ENCODE measurements at places on chromosomes 2 and 18.

DNA sequence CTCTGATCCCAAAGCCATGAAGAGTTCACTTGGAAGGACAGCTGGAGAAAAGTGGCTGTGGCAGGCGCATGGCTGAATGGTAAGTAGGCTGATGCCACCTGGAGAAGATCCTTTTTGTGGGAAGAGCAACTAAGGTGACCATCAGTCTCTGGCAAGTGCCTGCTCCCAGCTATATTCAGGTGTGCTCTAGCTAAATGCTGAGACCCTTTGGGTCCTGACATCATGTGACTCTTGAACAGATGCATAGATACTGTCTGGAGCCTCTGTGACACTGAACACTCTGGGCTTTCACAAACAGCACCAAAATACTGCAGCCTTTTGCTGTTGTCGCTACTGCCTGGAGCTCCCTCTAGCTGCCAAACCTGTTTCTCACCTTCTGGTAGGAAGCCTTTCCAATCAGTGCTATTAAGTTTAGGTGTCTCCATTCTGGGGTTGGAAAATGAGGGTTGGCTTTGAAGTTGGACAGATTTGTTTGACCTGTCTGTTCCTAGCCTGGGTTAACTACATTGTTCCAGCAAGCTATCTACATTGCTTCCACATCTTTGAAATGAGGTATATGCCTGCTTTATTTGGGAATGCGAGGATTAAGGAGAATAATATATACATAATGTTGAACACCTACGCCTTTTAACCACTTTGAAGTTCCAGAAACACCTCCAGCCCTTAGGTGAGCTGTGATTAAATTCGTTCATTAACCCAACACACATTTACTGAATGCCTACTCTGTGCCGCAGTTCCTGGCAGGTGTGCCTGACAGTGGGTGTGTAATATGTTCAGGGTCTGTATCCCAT is 3.1 kb downstream of the EGR4 start:
- peak; percentile 25 for DNase-seq

DNA sequence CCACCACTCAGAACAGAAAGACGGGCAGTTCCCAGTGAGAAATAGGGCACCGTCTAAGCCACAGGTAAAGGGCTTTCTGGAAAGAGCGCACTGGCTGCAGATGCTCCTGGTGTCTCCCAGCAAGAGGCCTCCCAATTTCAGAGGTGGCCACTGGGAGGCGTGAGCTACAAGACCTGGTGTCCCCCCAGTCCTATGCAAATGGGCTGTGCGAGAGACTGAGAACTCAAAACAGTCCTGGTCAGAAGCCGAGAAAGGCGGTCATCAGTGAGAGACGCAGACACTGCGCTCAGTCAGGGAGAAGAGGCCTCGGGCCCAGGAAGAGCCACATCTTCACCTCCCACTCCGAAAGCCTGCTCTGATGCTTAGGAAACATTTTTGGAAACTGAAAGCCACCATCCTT is 179.5 kb downstream of the EIPR1 start:
- no peak for DNase-seq

- no peak for DNase-seq
Measured at GRCh38 chr18:13517369-13517768, 209.0 kb downstream of the FAM210A start.

DNA sequence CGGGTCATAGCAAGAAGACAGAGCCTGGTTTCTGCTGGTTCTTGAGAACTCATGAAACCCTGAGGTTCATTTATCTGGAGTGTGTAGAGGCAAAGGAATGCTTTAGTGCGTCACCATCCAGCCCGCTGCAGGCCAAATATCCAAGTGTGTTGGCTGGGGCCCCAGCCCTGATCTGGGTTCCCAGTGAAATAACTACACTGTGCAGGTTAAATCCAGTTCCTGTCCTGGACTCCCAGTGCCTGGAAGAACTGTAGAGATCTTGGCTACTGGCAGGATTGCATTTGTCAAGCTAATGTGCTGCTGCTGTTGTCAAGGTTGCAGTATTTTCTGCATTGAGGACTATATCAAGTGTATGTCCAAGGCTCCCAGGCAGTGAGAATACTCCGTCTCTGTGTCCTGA is 89.9 kb downstream of the MAPK4 start:
- DNase-seq = no peak

DNA sequence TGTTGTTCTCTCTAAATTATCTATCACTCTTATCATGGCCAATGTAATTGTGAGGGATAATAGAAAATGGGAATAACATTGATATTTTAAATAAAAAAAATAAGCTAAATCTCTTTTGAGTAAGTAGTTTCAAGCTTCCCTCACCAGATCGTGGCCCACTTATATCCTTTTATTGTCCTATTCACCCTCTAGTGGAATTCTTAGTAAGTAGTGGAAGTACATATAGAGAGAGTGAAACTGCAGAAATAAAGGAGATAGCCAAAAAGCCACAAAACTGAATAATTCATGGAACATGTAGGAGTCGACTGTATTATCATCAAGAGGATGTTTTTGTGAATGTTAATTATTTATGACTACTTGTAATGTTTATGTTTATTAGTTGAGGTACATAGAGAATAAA is 66.1 kb upstream of the DTNA start:
- DNase-seq = no peak

- no peak for DNase-seq
Measured at GRCh38 chr2:42673989-42674579, 89.9 kb downstream of the OXER1 start.

GRCh38 chr18:58952858-58953257 is 88.2 kb downstream of the ZNF532 start:
- DNase-seq = no peak

DNA sequence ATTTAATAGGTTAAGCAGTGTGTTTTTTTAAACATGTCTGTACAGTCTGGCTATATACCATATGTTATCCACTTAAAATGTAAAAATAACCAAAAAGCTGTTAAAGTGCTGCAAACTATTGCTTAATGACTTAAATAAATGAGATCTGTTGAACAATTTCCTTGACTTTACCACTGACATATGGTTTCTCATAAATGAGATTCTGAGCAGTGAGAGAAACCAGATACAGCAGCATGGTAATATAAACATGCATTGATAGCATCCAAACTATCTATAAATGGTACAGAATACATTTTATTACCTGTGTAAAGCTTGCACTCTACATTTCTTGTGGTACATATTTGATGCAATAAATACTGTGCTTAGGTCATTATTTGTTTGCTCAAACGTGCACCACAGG is 36.3 kb upstream of the TTC21B start:
- no peak for DNase-seq

DNA sequence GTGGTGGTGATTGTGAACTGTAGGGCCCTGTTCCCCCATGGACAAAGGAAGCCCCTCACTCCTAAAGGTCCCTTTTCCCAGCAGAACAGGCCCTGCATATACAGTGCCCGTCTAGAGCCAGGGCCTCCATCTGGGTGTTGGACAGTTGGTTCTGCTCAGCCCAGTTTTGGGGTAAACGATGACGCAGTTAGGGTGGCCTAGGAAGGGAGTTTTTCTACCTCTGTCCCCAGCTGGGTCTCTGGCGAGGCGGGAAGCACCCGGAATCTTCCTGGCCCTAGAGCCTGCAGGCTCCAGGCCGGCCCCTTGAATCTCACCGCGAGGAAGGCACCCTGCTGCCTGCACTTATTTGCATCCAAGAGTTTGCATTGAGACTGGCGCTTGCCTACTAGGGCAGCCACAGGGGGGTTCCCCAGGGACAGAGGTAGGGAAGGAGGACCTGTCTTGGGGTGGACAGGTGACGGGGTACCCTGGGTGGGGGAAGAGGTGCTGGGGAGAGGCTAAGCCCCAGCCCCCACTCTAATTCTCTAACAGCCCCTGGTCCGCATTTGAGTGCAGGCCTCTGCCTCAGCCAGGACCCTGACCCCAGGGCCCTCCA is 529 bp upstream of the MTA3 start:
- no peak for DNase-seq
